ENCODE measurements at places on chromosomes 7 and 10. TPM values are rescaled to one million over a fixed set of nuclear protein-coding genes. Genes with fewer than 3 reads are reported as not detected.

APBB1IP gene
- total RNA-seq, result 47.4 TPM

- H3K27ac ChIP-seq, result no peak overlapping the region
- no peak for DNase-seq
- no peaks in the 10 kb centered on the region for H3K36me3 ChIP-seq
Measured at GRCh38 chr10:58813573-58813972, 300.9 kb downstream of the BICC1 start.

GRCh38 chr10:36437367-36437766 lies 688.0 kb upstream of the ANKRD30A start:
- no peak for DNase-seq
- no peaks in the 10 kb centered on the region for H3K36me3 ChIP-seq
- no peak overlapping the region for H3K27ac ChIP-seq
- H3K4me1 ChIP-seq, result no peaks in the 10 kb centered on the region
- H3K4me3 ChIP-seq, result no peak overlapping the region

- no peak for DNase-seq
- no peak overlapping the region for H3K4me3 ChIP-seq
- no peaks in the 10 kb centered on the region for H3K27me3 ChIP-seq
- H3K4me1 ChIP-seq, result no peaks in the 10 kb centered on the region
Measured at GRCh38 chr10:22833353-22833752, 94.5 kb upstream of the ARMC3 start.

GRCh38 chr10:132103116-132103910 lies 37.6 kb downstream of the JAKMIP3 start:
- no peaks in the 10 kb centered on the region for H3K4me1 ChIP-seq
- no peaks in the 10 kb centered on the region for H3K27me3 ChIP-seq
- H3K36me3 ChIP-seq, result no peaks in the 10 kb centered on the region
- DNase-seq, result no peak
- no peak overlapping the region for H3K4me3 ChIP-seq

OR6B1 gene
- not detected for total RNA-seq

DNA sequence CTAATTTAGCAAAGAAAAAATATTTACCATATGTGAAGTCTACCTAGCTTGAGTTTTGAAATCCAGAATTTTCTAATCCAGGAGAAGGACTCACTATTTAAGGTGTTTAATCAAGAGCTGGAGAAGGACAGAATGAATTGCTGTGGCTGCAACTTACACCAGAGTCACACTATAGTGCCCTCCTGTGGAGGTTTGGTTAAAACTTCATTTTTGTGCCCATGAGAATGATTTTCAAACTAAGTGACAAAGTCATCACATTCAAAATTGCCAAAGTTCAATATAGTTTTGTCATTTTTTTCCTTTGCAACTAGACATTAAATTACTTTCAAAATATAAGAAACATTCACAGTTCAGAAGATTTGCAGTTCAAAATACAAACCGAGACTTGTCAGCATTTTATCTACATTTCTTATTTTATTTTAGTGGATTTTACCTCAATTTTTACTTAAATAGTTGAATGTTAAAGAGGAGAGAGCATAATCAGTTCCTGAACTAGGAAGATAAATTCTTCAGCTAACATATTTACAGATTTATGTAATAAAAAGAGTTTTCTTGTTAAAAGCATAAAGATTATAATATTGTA lies 70.7 kb downstream of the CABCOCO1 start:
- no peak overlapping the region for H3K4me3 ChIP-seq
- no peaks in the 10 kb centered on the region for H3K36me3 ChIP-seq
- no peak overlapping the region for H3K27ac ChIP-seq
- no peak for DNase-seq

DNA sequence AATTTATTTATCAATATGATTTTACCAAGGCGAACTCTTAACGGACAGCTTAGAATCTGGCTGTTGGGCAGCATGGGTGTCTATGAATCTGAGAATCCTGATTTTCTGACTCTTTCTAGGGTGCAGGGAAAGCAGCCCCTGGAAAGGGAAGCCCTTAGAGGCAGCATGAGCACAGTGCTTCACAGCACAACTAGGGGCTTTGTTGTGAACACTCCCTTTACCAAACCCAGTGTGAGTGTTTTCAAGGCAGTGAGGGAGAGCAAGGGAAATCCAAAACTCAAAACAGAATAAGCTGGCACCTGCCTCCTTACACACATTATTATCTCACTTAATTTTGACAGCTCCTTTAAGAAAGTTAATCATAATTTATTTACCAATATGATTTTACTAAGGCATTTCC lies 116.3 kb upstream of the CSTF2T start:
- no peaks in the 10 kb centered on the region for H3K36me3 ChIP-seq
- no peak overlapping the region for H3K27ac ChIP-seq
- peaks cover 4% of the 10 kb centered on the region for H3K27me3 ChIP-seq
- H3K4me1 ChIP-seq, result no peaks in the 10 kb centered on the region
- no peak overlapping the region for H3K4me3 ChIP-seq

- no peak overlapping the region for H3K27ac ChIP-seq
- peak overlapping the region; percentile 5 for H3K4me3 ChIP-seq
- H3K36me3 ChIP-seq, result peaks cover 7% of the 10 kb centered on the region
- no peak for DNase-seq
- H3K4me1 ChIP-seq, result peaks cover 27% of the 10 kb centered on the region
Measured at GRCh38 chr7:149500201-149500600, 2.6 kb upstream of the ZNF746 start.

- no peaks in the 10 kb centered on the region for H3K4me1 ChIP-seq
- H3K36me3 ChIP-seq, result no peaks in the 10 kb centered on the region
- no peaks in the 10 kb centered on the region for H3K27me3 ChIP-seq
- no peak overlapping the region for H3K27ac ChIP-seq
- DNase-seq, result no peak
- H3K4me3 ChIP-seq, result no peak overlapping the region
Measured at GRCh38 chr7:88615336-88615735, 144.2 kb upstream of the ZNF804B start.

GRCh38 chr7:30717181-30717580 lies 34.8 kb upstream of the INMT start:
- H3K27ac ChIP-seq, result no peak overlapping the region
- H3K27me3 ChIP-seq, result no peaks in the 10 kb centered on the region
- H3K36me3 ChIP-seq, result peaks cover 33% of the 10 kb centered on the region
- no peaks in the 10 kb centered on the region for H3K4me1 ChIP-seq
- no peak for DNase-seq
- no peak overlapping the region for H3K4me3 ChIP-seq

GRCh38 chr7:25625306-25625992 lies 397.2 kb upstream of the NPVF start:
- H3K27me3 ChIP-seq, result peaks cover 2% of the 10 kb centered on the region
- no peak for DNase-seq
- peaks cover 7% of the 10 kb centered on the region for H3K4me1 ChIP-seq
- no peak overlapping the region for H3K27ac ChIP-seq
- H3K36me3 ChIP-seq, result no peaks in the 10 kb centered on the region

DNA sequence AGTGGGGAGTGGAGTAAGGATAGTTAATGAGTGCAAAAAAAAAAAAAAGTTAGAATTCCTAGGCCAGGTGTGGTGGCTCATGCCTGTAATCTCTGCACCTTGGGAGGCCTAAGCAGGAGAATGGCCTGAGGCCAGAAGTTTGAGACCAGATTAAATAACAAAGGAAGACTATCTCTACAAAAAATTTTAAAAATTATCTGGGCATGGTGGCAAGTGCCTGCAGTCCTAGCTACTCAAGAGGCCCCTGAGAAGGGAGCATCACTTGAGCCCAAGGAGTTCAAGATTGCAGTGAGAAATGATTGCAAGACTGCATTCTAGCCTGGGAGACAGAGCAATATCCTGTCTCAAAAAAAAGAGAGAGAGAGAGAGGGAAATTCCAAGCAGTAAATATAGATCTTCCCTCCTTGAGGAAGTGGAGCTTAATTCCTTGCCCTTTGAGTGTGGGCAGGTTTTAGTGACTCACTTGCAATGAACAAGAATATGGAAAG lies 19.5 kb upstream of the CSTF2T start:
- no peak overlapping the region for H3K27ac ChIP-seq
- peaks cover 8% of the 10 kb centered on the region for H3K4me1 ChIP-seq
- no peak for DNase-seq
- H3K4me3 ChIP-seq, result no peak overlapping the region
- H3K36me3 ChIP-seq, result no peaks in the 10 kb centered on the region
- H3K27me3 ChIP-seq, result peaks cover 11% of the 10 kb centered on the region

GBX1 gene
- total RNA-seq, result not detected

PILRB gene
- total RNA-seq, result 86.2 TPM

- no peaks in the 10 kb centered on the region for H3K4me1 ChIP-seq
- no peaks in the 10 kb centered on the region for H3K36me3 ChIP-seq
- H3K4me3 ChIP-seq, result no peak overlapping the region
Measured at GRCh38 chr10:123869020-123869414, 22.6 kb downstream of the CPXM2 start.

DNA sequence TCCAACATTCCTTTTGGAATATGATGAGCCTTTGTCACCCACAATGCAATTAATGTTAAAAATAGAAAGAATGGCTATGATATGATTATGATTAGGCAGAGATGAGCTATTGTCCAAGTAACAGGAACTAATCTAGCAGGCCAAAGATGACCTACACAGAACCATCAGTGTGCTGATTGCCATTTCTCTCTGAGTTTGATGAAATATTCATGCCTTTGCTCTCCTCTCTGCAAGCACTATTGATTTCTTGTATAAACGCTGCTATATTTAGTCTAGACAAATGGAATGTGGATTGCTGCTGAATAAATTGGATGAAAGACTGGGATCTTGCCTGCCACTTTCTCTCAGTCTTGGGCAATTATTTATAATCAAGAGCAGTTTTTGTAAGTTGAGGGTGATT lies 85.4 kb downstream of the HDAC9 start:
- no peaks in the 10 kb centered on the region for H3K27me3 ChIP-seq
- no peak overlapping the region for H3K27ac ChIP-seq
- H3K36me3 ChIP-seq, result no peaks in the 10 kb centered on the region
- H3K4me3 ChIP-seq, result no peak overlapping the region
- no peak for DNase-seq

EMX2 gene
- not detected for total RNA-seq

GRCh38 chr10:1189166-1190051 lies 133.2 kb downstream of the WDR37 start:
- no peak for DNase-seq
- peaks cover 5% of the 10 kb centered on the region for H3K27me3 ChIP-seq
- H3K36me3 ChIP-seq, result no peaks in the 10 kb centered on the region
- no peak overlapping the region for H3K4me3 ChIP-seq

GRCh38 chr7:145020454-145020853 lies 184.6 kb upstream of the TPK1 start:
- no peak for DNase-seq
- H3K4me3 ChIP-seq, result no peak overlapping the region
- H3K27me3 ChIP-seq, result no peaks in the 10 kb centered on the region
- no peaks in the 10 kb centered on the region for H3K4me1 ChIP-seq

- H3K4me3 ChIP-seq, result no peak overlapping the region
- H3K27ac ChIP-seq, result no peak overlapping the region
- H3K4me1 ChIP-seq, result peaks cover 28% of the 10 kb centered on the region
Measured at GRCh38 chr7:149598721-149599308, 101.2 kb upstream of the ZNF746 start.

GRCh38 chr7:81846398-81846797 lies 76.6 kb upstream of the HGF start:
- no peaks in the 10 kb centered on the region for H3K27me3 ChIP-seq
- no peak overlapping the region for H3K27ac ChIP-seq
- no peak overlapping the region for H3K4me3 ChIP-seq
- H3K36me3 ChIP-seq, result no peaks in the 10 kb centered on the region
- no peak for DNase-seq

DNA sequence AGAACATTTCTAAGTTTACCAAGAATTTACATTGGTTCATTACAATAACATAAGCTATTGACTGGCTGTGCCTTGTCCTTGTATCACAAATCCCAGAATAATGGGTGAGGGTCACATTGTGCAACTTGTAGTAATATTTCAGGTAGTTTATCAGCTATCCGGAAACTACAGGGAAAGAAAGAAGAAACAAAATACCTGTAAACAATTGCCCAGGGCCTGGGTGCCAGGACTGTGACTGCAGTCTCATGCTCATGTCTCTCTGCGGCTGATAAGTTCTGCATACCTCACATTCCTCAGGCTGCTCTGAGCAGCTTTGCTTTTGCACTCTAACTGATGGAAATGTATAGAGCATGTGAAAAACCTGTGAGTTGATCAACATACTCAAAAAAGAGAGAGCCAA lies 131.8 kb upstream of the TRIM24 start:
- H3K4me3 ChIP-seq, result no peak overlapping the region
- DNase-seq, result no peak
- no peaks in the 10 kb centered on the region for H3K27me3 ChIP-seq
- H3K27ac ChIP-seq, result no peak overlapping the region
- H3K36me3 ChIP-seq, result no peaks in the 10 kb centered on the region

GRCh38 chr10:130230611-130231010 lies 94.4 kb downstream of the GLRX3 start:
- DNase-seq, result no peak
- no peaks in the 10 kb centered on the region for H3K4me1 ChIP-seq
- no peaks in the 10 kb centered on the region for H3K36me3 ChIP-seq
- H3K4me3 ChIP-seq, result no peak overlapping the region

DNA sequence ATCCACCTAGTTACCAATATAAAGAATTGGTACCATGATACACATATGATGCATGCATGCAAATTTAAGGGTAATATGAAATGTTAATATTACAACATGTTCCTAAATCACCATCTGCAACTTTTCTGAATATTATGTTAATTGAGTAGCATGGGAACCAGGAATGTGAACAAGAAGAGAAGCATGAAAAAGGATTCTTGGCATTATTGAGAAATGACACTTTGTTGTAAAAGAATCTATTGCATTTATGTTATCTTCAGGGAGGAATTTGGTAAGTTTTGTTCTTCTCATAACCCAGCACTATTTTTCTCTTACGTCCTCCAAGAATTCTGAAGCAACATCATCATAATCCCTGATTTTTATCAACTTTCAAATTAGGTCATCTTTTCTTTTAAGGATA lies 159.9 kb upstream of the SLC25A13 start:
- peaks cover 4% of the 10 kb centered on the region for H3K36me3 ChIP-seq
- no peak overlapping the region for H3K4me3 ChIP-seq
- peaks cover 31% of the 10 kb centered on the region for H3K4me1 ChIP-seq
- no peak overlapping the region for H3K27ac ChIP-seq
- no peaks in the 10 kb centered on the region for H3K27me3 ChIP-seq

DNA sequence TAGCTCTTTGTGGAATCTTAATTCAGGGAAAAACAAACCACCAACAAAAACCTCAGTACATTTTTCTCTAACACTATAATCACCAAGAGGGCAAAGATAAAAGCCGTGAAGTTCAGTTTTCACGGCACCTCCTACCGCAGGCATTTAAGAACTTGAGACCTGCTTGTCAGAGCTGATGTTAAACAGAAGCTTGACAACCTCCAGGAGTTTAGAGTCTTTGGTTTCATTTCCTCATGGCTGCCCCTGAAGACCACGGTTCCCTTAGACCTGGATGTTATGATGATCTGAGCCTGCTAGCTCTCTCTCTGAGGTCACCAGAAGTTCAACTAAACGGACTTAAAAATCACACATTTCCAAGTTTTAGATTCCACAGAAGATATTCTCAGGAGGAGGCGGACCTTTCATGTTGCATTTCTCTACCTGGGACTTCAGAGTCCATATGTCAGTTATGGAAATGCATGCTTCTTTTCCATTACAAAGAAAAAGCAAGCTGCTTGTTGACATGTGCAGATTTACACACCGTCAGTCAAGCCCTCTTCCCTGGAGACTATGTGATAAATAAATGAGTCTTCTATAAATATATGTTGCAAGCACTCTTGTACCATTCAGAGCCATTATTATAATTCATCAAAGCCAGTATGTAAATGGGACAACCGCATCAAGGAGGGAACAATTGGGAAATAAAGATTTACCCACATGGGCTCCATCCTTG lies 258.0 kb downstream of the GFRA1 start:
- H3K4me3 ChIP-seq, result no peak overlapping the region
- no peaks in the 10 kb centered on the region for H3K36me3 ChIP-seq
- no peaks in the 10 kb centered on the region for H3K27me3 ChIP-seq

CYP26C1 gene
- not detected for total RNA-seq

- H3K4me1 ChIP-seq, result no peaks in the 10 kb centered on the region
- no peak for DNase-seq
- peaks cover 31% of the 10 kb centered on the region for H3K36me3 ChIP-seq
- no peak overlapping the region for H3K27ac ChIP-seq
- H3K4me3 ChIP-seq, result no peak overlapping the region
- no peaks in the 10 kb centered on the region for H3K27me3 ChIP-seq
Measured at GRCh38 chr7:140771826-140772225, 75.3 kb downstream of the NDUFB2 start.

All from activated T-helper 2 cell treated with anti-CD3 and anti-CD28 coated beads, Interferon-gamma antibody, Interleukin-2, Interleukin-4, amounts not matched to agents 10 μg/mL and 5 μg/mL and 100 μg/mL, durations not matched to agents 14 hours and 24 hours and 36 hours (primary cell).